ENCODE measurements at places on chromosomes 12 and 14.

DNA sequence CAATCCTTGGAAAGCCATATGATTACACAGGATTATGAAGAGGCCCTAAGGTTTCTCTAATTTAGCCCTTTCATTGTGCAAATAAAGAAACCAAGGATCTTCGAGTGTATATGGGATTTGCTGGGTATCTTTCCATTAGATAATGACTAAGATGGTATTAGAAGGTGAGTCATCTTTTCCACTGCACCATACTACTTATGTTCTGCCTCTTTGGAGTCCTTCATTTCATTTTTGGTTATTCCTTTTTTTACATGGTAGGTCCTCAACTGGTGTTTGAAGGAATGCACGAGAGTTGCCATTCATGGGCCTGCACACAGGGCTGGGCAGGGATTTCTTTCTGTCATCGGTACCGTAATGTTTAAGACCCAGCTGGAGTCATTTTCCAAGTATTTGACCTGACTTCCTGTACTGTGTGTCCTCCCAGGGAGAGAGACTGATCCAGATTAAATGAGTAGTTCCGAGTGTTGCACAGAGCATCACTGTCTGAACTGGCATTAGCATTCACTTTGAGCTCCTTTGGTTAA, 85.7 kb downstream of the BORCS5 start:
- no peak for DNase-seq

GRCh38 chr12:67471810-67472209, 176.7 kb upstream of the DYRK2 start:
- DNase-seq: no peak

- peak; percentile 63 for DNase-seq
Observed at GRCh38 chr12:68113644-68114043, 45.9 kb downstream of the IFNG start.

GRCh38 chr12:51836827-51837173, 11.7 kb downstream of the FIGNL2 start:
- DNase-seq: no peak

DNA sequence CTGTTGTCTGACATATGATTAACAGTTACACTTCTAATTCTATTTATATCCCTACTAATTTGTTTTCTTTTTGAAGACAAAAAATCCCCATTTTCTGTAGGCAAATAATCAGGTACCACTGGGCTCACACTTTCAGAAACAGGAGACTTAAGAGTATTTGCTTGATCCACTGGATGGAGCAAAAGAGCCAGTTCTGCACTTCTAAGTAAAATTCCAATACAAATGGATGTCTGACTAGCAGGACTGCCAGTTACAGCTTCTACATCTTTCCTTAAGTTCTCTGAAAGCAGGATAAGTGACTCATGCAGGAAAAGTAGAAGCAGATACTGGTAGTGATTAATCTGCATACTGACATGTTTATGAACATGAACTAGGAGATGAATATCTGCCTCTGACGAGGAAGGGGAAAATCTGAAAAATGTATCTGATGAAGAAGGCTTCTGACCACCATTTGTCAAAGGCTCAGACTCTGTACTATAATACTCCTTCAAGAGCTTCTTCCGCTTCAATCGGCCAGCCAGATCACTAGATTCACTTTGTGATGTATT, 73.8 kb upstream of the ANKS1B start:
- no peak for DNase-seq

- DNase-seq: no peak
Observed at GRCh38 chr12:42143452-42144157, 1.1 kb downstream of the GXYLT1 start.

DNA sequence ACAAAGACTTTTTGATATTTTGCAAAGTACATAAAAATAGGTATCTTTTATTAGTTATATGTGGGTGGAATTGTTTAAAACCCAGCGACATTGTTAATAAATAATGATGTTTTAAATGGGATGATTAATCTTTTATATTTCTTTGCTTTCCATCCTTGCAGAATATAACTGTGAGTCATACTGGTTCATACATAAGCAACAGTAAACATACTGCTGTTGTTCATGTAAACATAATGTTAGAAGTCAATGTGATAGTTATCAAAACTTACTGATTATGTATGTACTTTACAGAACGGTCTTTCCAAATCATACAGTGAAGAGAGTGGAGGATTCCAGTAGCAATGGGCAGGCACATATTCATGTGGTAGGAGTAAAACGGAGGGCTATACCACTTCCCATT, 119.8 kb downstream of the ARID2 start:
- no peak for DNase-seq

GRCh38 chr14:56491299-56492285, 88.0 kb upstream of the TMEM260 start:
- peak; percentile 25 for DNase-seq

- DNase-seq: no peak
Observed at GRCh38 chr14:68109132-68109900, 289.7 kb downstream of the RAD51B start.

GRCh38 chr12:25257590-25258324, 7.0 kb upstream of the KRAS start:
- DNase-seq: no peak

DNA sequence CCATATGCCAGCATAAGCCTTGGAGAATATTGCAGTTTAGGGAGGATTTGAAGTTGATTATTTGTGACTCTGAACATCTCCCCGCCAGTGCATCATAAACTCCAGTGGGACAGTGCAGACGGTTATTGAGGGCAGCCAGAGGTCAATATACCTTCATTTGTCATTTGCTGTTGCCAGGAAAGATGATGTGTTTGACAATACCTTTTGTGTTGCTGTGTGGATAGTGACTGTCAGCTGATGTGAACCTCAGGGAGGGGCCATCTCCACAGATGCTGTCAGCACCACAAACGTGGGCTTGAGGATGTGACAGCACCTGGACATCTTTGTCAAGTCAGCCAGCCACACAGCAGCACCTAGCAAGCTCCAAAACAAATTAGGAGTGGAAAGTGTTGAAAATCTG, 11.5 kb downstream of the CCDC198 start:
- DNase-seq: no peak

GRCh38 chr12:49942512-49942893, 8.0 kb upstream of the AQP2 start:
- no peak for DNase-seq

- DNase-seq: no peak
Observed at GRCh38 chr14:101155575-101155974, 252.1 kb upstream of the RTL1 start.

DNA sequence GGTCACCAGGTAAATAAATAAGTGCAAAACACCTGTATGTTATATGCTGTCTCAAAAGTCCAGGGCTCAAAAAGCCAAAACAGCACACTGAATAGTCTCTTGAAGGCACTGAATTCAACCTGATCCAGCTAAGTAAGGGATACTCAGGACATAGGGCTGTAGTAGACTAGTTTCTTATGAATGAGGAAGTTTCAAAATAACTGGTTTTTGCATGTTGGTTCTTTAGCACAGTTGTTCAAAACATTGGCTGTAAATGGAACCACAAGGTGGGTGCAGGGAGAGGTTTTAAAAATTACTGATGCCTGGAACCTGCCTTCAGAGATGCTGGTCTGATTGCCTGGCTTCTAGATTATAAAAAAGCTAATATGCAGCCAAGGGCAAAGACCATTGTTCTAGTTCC, 34.1 kb downstream of the NDUFA12 start:
- DNase-seq: no peak

DNA sequence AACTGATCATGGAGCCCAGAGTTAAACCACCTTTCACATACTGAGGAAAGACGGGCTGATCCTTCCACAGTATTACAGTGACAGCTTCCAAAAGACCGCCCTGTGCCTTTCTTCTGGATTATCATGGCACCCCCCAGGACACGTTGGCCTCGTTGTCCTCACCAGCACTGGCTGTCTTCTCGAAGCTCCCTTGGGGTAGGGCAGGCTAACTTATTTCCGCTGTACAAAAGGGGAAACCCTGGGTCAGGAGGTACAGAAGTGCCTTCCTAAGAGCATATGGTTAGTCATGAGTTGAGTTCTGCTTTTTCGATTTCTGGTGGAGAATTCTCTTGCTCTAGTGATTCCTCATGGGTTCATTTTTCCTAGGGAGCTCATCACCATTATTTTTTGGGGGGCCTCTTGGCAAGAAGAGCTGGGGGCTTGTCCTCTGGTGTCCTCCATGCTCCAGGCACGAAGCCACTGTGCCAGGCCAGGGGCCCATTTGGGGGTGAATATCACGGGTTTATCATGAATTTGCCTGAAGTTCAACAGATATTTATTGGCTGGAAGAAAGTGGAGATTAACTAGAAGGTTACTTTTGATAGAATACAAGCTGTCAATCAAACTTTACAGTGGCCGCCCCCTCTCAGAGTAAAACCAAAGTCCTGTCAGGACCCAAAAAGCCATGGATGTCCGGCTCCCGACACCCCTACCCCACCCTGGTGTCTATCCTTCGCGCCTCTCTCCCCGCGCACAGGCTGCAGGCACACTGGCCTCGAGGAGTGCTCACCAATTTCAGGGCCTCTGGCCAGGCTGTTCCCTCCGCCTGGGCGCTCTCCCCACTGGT, 8.8 kb upstream of the TRAF3 start:
- DNase-seq: no peak

- DNase-seq: peak; percentile 72
Observed at GRCh38 chr12:106136263-106136662, 2.5 kb downstream of the NUAK1 start.

- DNase-seq: no peak
Observed at GRCh38 chr14:29941401-29941800, 13.8 kb upstream of the PRKD1 start.

DNA sequence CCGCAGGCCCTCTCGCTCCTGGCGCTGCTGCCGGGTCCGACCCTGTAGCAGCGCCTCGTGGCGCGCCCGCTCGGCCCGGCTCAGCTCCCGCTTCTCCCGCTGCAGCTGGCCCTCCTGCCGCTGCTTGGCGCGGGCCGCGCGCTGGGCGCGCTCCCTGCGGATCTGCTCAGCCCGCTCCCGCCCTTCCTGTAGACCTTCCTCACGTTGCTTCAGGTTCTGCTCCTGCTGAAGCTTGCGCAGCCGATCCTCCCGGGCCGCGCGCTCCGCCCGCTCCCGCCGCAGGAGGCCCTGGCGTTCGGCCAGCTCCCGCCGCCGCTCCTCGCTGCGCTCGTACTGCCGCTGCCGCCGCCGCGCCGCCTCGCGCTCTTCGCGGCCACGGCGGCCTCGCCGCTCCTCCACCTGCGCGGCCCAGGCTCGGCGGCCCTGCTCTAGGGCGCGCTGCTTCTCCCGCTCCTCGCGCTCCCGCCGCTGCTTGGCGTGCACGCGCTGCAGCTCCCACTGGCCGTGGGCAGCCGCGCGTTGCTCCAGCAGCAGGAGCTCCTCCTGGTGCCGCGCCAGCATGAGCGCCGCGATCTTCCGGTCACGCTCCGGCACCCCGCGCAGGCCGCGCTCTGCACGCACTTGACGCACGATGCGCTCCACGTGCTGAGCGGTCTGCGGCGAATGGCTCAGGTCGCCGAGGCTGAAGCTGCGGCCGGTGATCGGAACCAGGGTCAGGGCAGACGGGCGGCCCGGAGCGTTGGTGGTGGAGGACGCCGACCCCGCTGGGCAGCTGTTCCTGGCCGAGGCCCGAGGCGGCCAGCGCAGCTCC, 2.4 kb downstream of the CCDC177 start:
- no peak for DNase-seq

DNA sequence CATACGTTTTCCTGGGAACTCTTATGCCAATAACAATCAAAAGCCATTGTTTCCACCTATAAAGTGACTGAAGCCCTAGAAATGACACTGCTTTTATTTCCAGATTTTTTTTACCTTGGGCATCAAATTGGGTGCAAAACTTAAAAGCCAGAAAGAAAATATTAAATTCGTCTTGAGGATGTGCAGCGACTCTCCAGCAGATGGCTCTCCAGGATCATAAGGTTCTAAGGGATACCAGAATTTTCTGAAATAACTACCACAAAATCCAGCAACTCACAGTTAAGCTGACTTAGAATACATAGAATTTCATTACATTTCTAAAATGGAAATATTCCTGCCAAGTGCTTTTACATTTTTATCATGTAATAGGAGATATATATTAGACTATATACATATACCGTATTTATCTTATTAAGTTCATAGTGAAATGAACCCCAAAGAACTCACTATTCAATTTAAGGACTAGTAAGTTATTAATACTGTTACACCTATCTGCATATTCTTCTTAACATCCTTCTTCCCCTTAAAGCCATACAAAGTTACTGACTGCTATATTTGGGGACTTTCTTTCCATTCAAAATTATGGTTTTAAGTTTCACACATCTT, 44.0 kb downstream of the ARMH4 start:
- peak; percentile 40 for DNase-seq

DNA sequence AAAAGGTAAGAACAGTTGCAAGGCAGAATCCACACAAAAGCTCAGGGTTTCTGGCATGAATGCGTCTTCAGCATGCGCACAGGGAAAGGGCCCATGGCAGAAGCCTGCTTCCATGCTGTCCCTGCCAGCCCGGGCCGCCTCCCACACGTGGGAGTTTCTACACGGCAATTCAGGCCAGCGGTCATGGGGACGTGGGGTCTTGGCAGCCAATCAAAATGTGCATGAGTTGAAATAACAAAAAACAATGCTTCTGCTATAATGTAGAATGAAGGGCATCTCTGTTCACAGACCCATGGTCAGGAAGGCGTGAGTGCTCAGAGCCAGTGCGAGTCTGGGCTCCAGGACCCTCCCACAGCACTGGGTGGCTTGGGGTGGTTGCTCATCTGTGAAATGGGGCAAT, 28.6 kb downstream of the AMN start:
- DNase-seq: no peak

- DNase-seq: no peak
Observed at GRCh38 chr12:67646775-67647174, 1.8 kb upstream of the DYRK2 start.

DNA sequence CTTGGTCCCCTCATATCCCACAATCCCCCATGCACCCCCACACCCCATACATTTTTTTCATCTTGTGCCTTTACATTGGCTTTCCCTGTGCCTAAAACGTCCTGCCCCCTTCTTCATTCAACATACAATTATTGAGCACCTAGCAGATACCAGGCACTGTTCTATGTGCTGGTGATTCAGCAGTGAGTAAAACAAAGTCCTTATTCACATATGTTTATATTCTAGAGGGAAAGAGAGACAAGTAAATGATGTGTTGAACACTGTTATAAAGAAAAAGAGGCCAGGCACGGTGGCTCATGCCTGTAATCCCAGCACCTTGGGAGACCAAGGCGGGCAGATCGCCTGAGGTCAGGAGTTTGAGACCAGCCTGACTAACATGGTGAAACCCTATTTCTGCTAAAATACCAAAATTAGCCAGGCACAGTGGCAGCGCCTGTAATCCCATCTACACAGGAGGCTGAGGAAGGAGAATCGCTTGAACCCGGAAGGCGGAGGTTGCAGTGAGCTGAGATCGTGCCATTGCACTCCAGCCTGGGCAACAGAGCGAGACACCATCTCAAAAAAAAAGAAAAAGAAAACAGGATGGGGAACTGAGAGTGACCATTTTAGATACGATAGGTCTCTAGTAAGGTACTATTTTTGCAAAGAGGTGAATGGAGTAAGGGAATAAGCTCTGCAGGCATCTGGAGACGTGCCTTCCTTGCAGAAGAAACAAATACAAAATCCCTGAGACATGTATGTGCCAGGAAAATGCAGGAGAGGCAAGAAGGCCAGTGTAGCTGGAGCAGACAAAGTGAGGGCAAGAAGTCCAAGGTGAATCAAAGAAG, 12.2 kb downstream of the SLC7A7 start:
- DNase-seq: no peak

Measured in CD4-positive, alpha-beta T cell treated with Interleukin-6 for 4 hours (primary cell).